ENCODE measurements at places on chromosomes 2 and 18.

DNA sequence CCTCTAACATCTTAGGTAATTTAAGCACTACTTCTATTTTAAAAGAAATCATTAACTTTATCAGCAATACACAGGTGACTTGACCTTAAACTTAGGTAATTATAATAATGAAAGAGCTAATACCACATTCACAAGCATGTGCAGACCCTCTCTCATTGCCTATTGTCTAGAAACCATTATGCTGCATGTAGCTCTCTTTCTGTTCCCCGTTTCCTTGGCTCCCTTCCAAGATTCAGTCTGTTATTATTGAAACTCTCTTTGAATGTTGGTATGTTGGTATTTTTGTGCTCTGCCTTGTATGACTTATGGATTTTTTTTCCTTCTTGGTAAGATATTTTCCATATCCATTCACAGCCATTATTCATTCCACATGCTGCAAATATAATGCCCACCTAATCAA, 201.2 kb downstream of the CDCA7 start:
- no peak for DNase-seq

DNA sequence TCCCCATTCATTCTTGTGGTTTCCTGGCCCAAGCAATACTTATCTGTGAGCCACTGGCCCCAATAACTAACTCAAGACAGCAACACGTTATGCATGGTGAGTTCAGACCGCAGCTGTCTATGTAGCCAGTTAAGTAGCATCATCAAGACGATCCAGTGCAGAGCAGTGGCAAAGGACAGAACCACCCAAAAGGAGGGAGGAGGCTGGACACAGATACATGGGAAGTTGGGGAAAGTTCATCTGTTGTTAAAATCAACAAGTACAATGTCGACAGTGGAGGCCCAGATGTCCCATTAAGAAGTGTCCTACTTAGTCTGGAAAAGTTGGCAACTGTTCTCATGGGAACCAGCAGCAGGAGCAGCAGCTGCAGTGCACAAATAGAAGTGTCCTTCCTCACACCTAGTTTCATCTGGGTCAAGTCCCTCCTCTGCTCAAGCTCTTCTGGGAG, 106.9 kb upstream of the THOC1 start:
- DNase-seq, result no peak

GRCh38 chr2:26692279-26692896, at the start of gene KCNK3:
TSS of gene KCNK3 (plus strand) at chr2:26692722. CDS start at chr2:26692876, 154 bp downstream.
- DNase-seq, result no peak

DNA sequence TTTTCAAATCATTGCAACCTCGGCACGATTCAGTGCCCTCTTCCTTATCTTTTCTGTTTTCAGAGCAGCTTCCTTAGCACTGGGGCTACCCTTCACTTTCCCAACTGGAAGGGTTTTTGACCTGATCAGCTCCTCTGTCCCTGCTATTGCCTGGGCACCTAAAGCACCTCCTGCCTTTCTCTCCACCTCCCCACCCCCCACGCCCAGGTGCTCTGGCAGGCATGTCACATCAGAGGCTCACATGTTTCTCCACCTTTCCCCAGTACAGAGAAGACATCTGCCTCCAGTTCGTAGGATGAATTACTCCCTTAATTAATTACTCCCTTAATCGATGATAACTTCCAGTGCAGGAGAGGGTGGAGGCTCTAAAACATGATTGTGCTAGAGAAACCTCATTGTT, 88.7 kb upstream of the LCLAT1 start:
- DNase-seq, result no peak

DNA sequence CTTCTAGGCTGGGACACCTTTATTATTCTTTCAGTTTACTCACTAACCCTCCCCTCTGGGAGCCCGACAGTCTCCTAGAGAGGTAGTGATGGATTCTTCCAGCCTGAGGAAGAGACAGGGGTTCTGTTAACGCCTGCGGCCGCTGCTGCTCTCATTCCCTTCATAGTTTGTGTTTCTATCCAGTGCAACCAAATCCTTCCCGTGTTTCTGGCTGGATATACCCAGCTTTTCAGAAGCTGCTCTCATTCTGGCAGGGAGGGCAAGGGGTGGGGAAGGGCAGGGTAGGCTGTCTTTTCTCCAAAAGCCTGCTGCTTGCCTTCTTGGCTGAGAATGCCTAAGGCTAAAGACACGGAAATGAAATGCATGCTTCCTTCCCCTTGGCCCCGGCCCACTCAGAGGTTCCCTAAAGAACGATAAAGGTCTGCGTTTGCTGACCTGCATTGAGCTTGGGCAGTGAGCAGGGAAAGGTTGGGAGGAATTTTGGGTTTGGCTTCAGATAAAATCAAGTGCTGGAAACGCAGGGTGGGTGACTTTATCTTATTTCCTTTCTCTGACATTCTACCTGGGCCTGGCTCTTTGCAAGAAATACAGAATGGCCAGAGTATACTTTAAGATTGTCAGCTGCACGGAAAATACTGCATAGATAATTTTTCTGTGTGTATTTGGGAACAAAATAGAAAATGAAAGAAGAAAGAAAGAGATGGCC, 390.9 kb downstream of the NBAS start:
- DNase-seq, result no peak

GRCh38 chr2:238099714-238100048, 459 bp upstream of the ESPNL start:
- DNase-seq, result no peak

- DNase-seq, result no peak
Measured at GRCh38 chr18:77067291-77068061, 65.1 kb downstream of the MBP start.

DNA sequence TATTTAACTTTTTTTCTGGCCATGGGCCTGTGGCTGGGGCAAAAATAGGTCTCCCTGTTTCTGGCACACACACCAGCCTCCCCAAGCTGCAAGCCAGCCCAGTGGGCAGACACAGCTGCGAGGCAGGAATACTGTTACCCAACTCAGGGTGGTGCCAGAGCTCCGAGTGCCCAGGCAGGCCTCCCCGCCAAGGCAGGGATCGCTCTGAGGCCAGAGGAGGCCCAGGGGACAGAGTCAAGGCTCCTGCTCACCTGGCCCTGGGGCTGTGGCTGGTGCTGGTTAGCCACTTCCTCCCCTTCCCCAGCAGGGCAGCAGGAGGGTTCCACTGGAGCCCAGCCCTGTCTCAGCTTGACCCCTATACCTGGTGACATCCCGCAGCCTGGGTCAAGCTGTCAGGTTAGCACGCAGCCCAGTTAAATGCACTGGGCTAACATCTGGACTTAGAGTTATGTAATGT, 67.1 kb upstream of the EPAS1 start:
- no peak for DNase-seq

DNA sequence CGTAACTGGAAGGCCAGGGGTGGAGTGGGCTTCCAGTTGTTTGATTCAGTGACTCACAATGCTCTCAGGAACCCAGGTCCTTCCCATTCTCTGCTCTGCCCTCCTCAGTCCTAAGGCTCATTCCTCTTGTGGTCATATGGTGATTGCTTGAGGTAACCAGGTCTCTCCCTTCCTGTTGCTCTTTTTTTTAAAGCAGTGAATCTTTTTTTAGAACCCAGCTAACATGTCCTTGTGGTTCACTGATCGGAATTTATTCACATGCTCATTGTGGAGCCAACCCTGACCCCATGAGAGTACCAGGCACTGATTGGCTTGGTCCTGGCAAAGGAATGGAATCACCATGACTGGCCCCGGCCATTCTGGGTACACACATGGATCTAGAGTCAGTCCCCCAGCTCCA, 7.4 kb downstream of the THNSL2 start:
- no peak for DNase-seq
